Stimulated activated CD8-positive, alpha-beta memory T cell treated with anti-CD3 and anti-CD28 coated beads, Interleukin-12 subunit alpha, Interleukin-12 subunit beta, amount 100 ng/mL, for 4 hours (primary cell): ENCODE measurements at places on chromosomes 3 and 15.

GRCh38 chr3:38836561-38836960 is 20.5 kb upstream of the SCN10A start:
- no peak for DNase-seq

- DNase-seq = no peak
Observed at GRCh38 chr3:37849146-37849923, 12.3 kb upstream of the CTDSPL start.

DNA sequence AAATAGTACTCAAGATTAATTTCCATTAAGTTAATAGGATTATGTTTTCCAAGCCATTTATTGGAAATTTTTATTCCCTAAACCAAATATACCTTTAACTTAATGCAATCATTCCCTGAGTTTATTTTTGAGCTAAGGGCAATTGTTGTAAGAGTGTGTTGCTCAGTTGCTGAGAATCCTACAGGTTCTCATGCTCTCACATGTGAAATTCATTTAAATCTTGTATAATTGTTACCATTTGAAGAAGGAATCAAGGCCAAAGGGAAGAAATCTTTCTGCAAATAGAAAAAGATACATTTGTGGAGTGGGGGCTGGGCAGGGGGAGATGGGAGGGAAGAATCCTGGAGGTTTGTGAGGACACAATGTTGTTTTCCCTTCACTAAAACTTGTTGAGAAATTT is 202.7 kb upstream of the STRIT1 start:
- no peak for DNase-seq

GRCh38 chr3:45904931-45905330 is 18.6 kb downstream of the CCR9 start:
- DNase-seq = no peak

DNA sequence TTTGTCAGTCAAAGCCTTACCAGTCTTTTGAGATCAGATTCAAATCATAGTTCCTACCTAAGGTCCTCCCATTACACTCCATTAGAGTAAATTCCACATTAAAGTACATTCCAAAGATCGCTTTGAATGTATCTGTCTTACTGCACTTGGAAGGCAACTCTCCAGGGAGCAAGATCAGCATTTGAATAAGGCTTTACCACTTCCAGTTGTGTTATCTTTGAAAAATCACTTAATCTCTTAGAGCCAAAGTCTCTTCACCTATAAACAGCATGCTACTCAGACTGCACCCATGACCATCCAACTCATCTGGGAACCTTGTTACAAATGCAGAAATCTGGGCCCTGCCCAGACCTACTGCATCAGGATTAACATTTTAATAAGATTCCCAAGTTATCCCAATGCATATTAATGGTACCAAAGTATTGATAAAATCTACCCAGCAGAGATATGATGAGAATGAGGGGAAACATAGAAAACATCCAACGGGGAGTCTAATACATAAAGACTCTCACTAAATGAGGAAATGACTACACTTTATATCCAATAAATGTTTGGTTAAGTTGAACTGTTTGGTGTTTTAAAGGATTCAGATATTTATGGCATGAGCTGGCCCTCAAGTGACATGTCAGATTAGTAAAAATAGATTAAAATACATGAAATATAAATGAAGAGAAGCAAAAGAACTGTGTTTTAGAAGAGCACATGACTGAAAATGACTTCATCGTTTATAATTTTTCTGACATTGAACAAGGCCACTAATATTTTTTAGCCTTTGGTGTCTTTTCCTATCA is 75.9 kb downstream of the TNIK start:
- DNase-seq = no peak

GRCh38 chr15:57607570-57608000 is 15.9 kb downstream of the MYZAP start:
- no peak for DNase-seq

- DNase-seq = no peak
Observed at GRCh38 chr3:102826636-102827035, 391.8 kb downstream of the ZPLD1 start.

DNA sequence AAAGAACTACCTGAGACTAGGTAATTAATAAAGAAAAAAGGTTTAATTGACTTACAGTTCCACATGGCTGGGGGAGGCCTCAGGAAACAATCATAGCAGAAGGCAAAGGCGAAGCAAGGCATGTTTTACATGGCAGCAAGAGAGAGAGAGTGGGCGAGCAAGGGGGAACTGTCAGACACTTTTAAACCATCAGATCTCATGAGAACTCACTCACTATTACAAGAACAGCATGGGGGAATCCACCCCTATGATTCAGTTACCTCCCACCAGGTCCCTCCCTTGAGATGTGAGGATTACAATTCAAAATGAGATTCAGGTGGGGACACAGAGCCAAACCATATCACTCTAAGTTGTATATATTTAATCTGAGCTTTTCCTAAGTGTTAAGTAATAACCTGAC is 79.0 kb upstream of the MLF1 start:
- DNase-seq = no peak

- peak; percentile 16 for DNase-seq
Observed at GRCh38 chr15:68055224-68055705, 1.1 kb downstream of the PIAS1 start.

- no peak for DNase-seq
Observed at GRCh38 chr3:129308636-129309035, 30.0 kb downstream of the HMCES start.

DNA sequence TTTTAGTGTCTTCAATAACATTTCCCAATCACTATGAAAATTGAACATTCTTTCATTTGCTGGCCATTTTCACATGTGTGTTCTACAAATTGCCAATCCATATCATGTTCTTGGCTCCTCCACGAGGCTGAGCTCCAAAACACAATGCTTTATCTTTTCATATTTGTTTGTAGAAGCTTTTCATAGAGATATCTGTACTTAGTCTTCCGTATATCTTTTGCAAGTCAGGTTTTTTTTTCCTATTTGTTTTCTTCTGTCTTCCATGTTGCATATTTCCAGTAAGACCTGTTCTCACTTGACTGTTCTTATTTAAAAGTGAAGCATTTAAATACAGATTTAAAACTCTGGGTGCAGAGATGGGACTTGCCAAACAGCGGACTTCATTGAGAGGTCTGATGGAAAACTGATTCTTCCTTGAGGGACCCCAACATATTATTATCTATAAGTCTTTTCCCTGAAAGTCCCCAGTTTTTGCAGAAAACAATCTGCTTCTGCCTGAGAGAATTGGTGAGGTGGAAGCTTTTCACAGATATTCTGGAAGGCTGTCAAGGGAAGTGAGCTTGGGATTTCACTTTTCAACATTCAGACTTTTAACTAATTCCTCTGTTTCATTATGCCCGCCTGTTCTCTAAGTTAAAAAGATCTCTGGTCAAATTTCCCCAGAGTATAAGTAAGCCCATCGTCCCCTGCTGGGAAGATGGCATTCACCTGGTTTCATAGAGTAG is 77.8 kb upstream of the KCNMB2 start:
- DNase-seq = no peak

DNA sequence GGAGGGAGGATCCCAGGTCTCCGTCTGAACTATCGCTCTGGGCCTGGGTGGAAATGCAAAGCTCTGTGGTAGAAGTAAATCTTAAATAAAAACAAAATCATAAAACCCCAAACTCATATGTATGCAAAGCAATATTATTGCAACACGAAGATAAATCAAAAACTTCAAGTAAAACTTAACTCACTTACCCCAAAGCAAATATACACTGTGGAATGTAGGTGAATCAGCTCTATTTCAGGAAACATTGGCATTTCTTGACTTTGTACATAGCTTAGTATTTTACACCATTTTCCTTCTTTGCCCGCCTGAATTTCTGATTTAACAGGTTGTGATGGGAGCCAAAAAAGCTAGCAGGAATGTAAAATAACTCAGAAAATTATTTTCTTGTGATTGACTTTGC is 126.2 kb downstream of the TPRG1 start:
- DNase-seq = no peak

DNA sequence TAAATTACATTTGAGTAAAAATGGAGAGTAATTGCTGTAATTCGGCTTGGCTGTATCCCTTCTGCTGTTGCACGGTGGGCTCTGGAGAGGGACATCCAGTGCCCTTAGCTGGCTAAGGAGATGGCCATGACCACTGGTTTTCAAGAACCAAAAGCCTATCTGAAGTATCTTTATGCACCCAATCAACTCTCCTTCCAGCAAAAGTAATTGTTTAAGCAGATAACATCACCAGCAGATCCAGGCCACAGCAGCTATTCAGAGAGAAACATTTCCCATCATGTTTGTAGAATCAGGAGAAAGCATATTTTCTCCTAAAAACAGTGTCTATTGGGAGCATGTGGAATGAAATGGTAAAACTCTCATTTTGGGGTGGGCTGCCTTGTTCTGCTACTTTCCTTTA is 514.5 kb upstream of the RGMA start:
- DNase-seq = no peak

DNA sequence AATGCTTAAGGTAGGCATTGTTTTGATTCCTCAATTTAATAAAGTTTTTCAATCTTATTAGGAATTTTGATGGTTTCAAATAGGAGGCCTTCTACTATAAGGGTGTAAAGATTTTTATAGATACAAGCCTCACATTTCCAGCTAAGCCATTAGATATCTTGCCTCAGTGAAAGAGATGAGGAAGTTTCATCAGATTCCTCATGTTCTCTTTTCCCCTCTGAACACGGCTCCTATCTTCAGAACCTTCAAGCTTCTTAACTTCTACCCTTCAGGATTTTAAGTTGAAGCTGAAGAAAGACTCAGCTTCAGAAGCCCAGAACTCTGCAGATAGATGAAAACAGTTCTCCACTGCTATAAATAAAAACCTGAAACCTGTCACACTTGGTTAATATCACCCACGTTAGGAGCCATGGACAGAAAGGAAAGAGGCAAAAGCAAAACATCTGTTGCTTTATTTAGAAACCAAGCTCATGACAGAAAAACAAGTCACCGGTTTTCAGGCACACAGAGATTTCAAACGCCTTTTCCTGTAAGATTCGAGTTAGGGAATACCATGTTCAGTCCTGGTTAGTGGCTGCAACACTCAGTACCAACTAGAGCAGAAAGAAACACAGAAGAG is 82.2 kb upstream of the GOLGA8B start:
- no peak for DNase-seq

DNA sequence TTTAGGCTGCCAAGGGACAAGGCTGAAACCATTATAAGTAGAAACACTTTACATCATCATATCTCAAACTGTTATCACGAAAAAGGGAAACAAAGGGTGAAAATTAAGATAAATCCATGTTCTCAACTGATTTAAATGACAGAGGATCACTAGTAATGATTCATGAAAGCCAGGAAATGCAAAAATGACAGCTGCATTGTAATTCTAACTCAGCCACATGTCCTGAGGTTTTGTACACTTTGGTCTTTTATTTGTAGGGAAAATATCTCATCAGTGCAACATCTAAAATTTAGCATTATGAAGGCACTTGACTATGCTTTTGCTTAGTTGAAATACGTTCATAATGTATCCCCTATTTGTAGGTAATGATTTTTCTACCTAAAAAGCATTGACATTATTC is 379.7 kb downstream of the TIGIT start:
- DNase-seq = no peak
